Activated CD4-positive, alpha-beta memory T cell treated with anti-CD3 and anti-CD28 coated beads, Interleukin-2, amount 10 ng/mL, durations not matched to agents 7 days and 5 days (primary cell): ENCODE measurements at places on chromosomes 16 and 17. TPM values are rescaled to one million over a fixed set of nuclear protein-coding genes. Genes with fewer than 3 reads are reported as not detected.

The SEPTIN12 gene
- total RNA-seq, result not detected

The KCNH4 gene
- 0.08 TPM for total RNA-seq

The CCL4 gene
- total RNA-seq, result 50.4 TPM

- H3K36me3 ChIP-seq, result no peaks in the 10 kb centered on the region
- H3K27me3 ChIP-seq, result peaks cover 9% of the 10 kb centered on the region
- H3K4me1 ChIP-seq, result no peaks in the 10 kb centered on the region
- no peak overlapping the region for H3K4me3 ChIP-seq
- no peak overlapping the region for H3K27ac ChIP-seq
Measured at GRCh38 chr17:8698162-8698971, 46.3 kb downstream of the CCDC42 start.

The HBQ1 gene
- not detected for total RNA-seq

GRCh38 chr16:25951999-25952398 lies 260.2 kb downstream of the HS3ST4 start:
- no peak overlapping the region for H3K4me3 ChIP-seq
- no peak for DNase-seq
- H3K27me3 ChIP-seq, result no peaks in the 10 kb centered on the region
- H3K36me3 ChIP-seq, result no peaks in the 10 kb centered on the region
- no peaks in the 10 kb centered on the region for H3K4me1 ChIP-seq

GRCh38 chr17:79377230-79377786 lies 233.5 kb downstream of the RBFOX3 start:
- H3K4me1 ChIP-seq, result no peaks in the 10 kb centered on the region
- no peaks in the 10 kb centered on the region for H3K27me3 ChIP-seq
- DNase-seq, result no peak
- no peak overlapping the region for H3K27ac ChIP-seq
- no peak overlapping the region for H3K4me3 ChIP-seq

The ACSF2 gene
- total RNA-seq, result 30.7 TPM

DNA sequence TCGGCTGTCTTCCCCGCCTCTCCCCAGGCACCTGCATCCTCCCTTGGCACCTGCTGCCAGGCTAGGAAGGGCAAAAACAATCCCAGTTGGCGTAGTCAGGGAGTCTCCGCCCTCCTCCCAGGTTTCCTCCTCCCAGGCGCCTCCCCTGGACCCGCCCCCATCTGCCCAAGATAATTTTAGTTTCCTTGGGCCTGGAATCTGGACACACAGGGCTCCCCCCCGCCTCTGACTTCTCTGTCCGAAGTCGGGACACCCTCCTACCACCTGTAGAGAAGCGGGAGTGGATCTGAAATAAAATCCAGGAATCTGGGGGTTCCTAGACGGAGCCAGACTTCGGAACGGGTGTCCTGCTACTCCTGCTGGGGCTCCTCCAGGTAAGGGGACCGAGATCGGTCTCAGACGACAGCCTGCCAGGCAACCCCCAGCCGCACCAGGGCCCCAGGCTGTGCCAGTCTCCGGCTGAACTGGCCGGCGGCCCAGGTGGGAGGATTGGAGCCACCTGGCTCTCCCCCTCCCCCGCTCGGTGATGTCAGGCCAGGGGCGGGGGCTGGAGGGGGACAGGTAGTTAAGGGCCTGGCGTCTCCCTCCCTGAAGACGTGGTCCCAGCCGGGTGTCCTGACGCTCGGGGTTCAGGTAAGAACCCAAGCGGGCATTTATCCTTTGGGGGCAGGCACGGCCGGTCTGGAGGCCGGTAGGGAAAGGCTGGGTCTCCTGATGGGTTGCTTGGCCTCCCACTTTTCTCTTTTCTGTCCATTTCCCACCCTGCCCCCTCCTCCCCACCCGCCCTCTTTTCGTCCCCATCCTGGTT lies at the start of gene GRB7:
TSS of gene GRB7 (plus strand) at position 179 of the 808 bp plus-strand sequence. CDS start 4,364 bp downstream, outside the sequence.
- H3K27me3 ChIP-seq, result peaks cover 19% of the 10 kb centered on the region
- peak within 1 kb of the TSS; percentile 32 for H3K4me3 ChIP-seq
- no peak for DNase-seq
- H3K36me3 ChIP-seq, result no peaks in the 10 kb centered on the region

GRCh38 chr17:44310188-44310587 lies 1.8 kb downstream of the RUNDC3A start:
- no peak overlapping the region for H3K27ac ChIP-seq
- H3K4me1 ChIP-seq, result peaks cover 21% of the 10 kb centered on the region
- peaks cover 42% of the 10 kb centered on the region for H3K27me3 ChIP-seq
- no peak overlapping the region for H3K4me3 ChIP-seq

The SIAH1 gene
- total RNA-seq, result 16.1 TPM

The ACSM2B gene
- total RNA-seq, result not detected

- DNase-seq, result no peak
- H3K27me3 ChIP-seq, result no peaks in the 10 kb centered on the region
- peaks cover 4% of the 10 kb centered on the region for H3K4me1 ChIP-seq
- peaks cover 8% of the 10 kb centered on the region for H3K36me3 ChIP-seq
- no peak overlapping the region for H3K4me3 ChIP-seq
Measured at GRCh38 chr16:3841729-3842508, 38.6 kb downstream of the CREBBP start.

The MMP28 gene
- not detected for total RNA-seq

The TPSB2 gene
- total RNA-seq, result not detected

The WFIKKN1 gene
- total RNA-seq, result 0.13 TPM

DNA sequence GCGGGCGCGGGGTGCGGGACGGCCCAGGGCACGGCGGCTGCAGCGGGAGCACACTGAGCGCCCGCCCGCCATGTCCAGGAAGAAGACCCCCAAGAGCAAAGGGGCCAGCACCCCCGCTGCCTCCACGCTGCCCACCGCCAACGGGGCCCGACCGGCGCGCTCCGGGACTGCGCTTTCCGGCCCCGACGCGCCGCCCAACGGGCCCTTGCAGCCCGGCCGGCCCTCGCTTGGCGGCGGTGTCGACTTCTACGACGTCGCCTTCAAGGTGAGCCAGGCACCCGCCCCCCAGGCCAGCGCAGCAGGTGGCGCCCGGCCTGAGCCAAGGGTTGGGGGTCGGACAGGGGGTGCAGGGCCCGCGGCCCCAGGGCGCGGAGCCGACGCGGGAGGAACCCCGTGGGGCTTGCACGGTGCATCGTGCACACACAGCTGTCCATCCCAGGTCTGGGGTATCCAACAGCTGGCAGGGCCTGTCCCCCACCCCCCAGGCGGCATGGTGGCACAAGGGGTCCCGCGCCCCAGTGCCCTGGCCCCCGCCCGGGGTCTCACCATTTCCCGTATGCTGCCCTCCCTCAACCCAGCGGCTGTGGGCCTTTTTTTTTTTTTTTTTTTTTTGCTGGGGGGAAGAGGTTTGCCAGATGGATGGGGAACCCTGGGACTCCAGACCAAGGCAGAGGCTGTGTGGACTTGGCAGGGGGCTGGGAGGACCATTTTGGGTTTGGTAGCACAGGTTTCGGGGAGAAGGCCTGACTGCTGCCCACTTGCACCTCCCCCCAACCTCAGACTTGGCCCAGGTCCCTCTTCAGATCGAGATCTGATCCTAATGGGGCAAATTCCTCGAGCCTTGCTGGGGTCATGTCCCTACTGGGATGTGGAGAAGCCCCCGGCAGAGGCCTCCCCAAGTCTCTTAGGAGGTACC lies 547 bp downstream of the RAB26 start:
- no peak overlapping the region for H3K27ac ChIP-seq
- H3K4me1 ChIP-seq, result peaks cover 35% of the 10 kb centered on the region
- H3K36me3 ChIP-seq, result peaks cover 18% of the 10 kb centered on the region
- H3K4me3 ChIP-seq, result no peak overlapping the region

The HAS3 gene
- total RNA-seq, result 0.38 TPM

DNA sequence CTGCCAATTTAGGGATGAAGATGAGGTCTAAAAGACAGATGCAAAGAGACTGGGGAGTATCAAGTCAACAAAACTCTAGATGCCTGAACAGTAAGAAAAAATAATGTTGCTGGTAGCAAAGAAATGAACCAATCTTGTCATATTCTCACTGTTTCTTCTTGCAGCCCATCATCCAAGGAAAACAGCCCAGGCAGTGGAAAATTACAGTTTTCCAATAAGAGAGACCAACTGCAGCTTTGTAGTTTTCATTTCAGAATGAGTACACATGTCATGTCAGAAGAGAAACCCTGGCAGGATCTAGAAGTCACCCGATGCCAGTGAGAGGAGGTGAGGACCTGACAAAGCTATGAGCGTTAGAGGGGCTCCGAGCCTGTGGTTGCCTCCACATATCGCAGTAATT lies 500.4 kb upstream of the PSMD7 start:
- no peaks in the 10 kb centered on the region for H3K4me1 ChIP-seq
- no peaks in the 10 kb centered on the region for H3K27me3 ChIP-seq
- no peak for DNase-seq

- no peaks in the 10 kb centered on the region for H3K36me3 ChIP-seq
- peaks cover 12% of the 10 kb centered on the region for H3K27me3 ChIP-seq
- no peak for DNase-seq
- no peaks in the 10 kb centered on the region for H3K4me1 ChIP-seq
Measured at GRCh38 chr17:51397361-51398127, 137.2 kb downstream of the UTP18 start.

DNA sequence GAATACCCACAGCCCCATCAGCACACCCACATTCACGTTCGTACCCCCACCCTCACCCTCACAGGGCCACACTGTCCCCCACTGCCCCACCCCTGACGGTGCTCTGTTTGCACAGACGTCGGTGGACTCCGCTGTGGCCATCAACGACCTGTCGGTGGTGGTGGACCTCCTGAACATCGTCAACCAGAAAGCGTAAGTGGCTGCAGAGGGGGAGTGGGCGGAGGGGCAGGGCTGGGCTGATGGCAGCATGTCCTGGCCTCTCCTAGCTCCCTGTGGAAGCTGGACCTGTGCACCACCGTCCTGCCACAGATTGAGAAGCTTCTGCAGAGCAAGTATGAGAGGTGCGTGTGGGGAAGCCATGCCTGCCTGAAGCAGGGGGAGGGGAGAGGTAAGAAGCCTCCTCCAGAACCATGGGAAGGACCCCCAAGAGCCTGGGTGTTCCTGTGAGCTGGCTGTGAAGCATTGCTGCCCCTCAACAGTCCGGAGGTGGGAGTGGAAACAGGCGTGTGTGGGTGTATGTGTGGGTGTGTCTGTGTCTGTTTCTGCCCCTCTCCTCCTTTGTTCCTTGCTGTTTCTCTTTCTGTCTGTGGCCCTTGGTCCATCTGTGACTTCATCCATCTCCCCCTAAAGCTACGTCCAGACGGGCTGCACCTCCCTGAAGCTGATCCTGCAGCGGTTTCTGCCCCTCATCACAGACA lies 20.3 kb downstream of the KATNB1 start:
- H3K4me3 ChIP-seq, result no peak overlapping the region
- no peaks in the 10 kb centered on the region for H3K36me3 ChIP-seq
- no peaks in the 10 kb centered on the region for H3K4me1 ChIP-seq
- no peaks in the 10 kb centered on the region for H3K27me3 ChIP-seq

- H3K27ac ChIP-seq, result no peak overlapping the region
- H3K36me3 ChIP-seq, result no peaks in the 10 kb centered on the region
- H3K27me3 ChIP-seq, result no peaks in the 10 kb centered on the region
Measured at GRCh38 chr17:9410301-9410700, 165.3 kb downstream of the STX8 start.

DNA sequence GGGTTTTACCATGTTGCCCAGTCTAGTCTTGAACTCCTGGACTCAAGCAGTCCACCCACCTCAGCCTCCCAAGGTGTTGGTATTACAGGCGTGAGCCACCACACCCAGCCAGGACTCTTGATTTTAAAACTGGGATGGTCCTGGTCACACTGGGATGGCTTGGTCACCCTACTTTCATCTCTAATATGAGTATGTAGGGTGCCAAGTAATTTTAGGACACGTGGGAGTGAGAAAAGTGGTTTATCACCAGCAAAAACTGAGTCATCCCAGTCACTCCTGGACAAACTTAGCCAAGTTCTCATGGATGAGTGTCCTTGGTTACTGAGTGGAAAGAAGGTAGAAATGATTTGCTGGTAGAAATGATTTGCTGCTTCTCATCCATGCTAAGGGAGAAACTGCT lies 9.9 kb downstream of the CLEC19A start:
- H3K27me3 ChIP-seq, result no peaks in the 10 kb centered on the region
- peaks cover 13% of the 10 kb centered on the region for H3K4me1 ChIP-seq
- no peak overlapping the region for H3K4me3 ChIP-seq

DNA sequence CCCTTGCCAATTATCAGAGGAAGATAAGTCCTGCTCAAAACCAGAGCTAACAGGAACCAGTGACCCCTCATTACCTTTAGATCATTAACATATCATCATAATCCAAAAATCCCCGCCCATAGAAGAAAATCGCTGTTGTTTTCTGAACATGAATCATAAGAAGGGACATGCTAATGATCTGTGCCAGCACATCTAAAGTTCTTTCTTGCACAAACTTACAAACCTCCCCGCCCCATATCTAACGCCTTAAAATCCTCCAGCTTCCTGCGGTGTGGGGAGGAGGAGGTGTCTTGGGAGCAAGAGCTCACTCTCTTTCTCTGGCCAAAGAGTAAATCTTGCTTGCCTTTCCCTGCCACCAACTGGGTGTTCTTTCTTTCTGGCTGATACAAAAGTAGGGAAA lies 78.3 kb downstream of the IRX3 start:
- no peaks in the 10 kb centered on the region for H3K36me3 ChIP-seq
- DNase-seq, result no peak
- no peak overlapping the region for H3K4me3 ChIP-seq
- no peaks in the 10 kb centered on the region for H3K27me3 ChIP-seq
- no peaks in the 10 kb centered on the region for H3K4me1 ChIP-seq

GRCh38 chr16:25265968-25266367 lies 8.3 kb upstream of the ZKSCAN2 start:
- H3K4me1 ChIP-seq, result peaks cover 10% of the 10 kb centered on the region
- DNase-seq, result no peak
- H3K27ac ChIP-seq, result no peak overlapping the region
- H3K27me3 ChIP-seq, result no peaks in the 10 kb centered on the region

GRCh38 chr17:21010705-21011596 lies 31.9 kb downstream of the USP22 start:
- H3K36me3 ChIP-seq, result peaks cover 78% of the 10 kb centered on the region
- no peak for DNase-seq
- no peak overlapping the region for H3K4me3 ChIP-seq
- no peak overlapping the region for H3K27ac ChIP-seq
- H3K27me3 ChIP-seq, result no peaks in the 10 kb centered on the region

The BRIP1 gene
- 21.7 TPM for total RNA-seq

The VASN gene
- total RNA-seq, result not detected

DNA sequence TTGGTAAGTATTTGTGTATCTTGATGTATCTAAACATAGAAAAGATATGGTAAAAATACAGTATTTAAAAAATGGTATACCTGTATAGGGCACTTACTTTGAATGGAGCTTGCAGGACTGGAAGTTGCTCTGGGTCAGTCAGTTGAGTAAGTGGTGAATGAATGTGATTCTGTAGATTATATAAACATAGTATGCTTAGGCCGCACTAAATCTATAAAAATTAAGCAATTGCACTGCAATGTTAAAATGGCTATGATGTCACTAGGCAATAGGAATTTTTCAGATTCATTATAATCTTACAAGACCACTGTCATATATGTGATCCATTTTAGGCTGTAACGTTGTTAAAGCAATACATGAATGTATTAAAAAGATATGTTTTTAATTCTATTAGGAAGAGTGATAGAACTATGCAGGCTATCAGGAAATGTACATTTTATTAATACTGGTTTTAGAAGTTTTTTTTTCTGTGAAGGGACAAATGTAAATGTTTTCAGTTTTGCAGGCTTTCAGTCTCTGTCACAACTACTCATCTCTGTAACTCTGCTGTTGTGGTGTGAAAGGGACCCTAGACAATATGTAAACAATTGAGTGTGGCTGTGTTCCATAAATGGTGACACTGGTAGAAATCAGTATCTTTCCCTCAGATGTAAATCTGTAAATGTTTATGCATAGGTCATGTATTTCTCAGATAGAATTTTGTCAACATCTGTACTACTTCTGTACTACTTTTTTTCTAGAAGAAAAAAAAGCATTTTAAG lies 10.5 kb downstream of the CBFB start:
- H3K27ac ChIP-seq, result no peak overlapping the region
- no peaks in the 10 kb centered on the region for H3K27me3 ChIP-seq
- no peak for DNase-seq
- peaks cover 70% of the 10 kb centered on the region for H3K36me3 ChIP-seq
- no peak overlapping the region for H3K4me3 ChIP-seq
